ENCODE measurements at places on chromosomes 3 and 15. TPM values are rescaled to one million over a fixed set of nuclear protein-coding genes. Genes with fewer than 3 reads are reported as not detected.

DNA sequence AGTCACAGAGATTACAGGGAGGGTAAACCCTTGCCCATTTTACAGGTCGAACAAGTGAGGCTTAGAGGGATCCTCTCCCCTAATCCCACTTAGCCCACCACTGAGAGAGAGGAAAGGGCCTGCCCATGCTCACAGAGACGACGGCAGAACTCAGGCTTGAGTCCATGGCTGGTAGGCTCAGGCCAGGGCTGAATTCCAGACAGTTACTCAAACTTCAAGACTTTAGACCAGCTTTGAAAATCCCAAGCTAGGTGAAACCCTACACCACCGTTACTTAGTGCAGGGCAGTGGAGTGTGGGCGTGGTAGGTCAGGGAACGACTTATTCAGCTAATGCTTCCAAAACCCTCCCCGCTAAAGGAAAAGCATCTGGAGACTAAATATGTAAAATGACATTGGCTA, 16.4 kb downstream of the GRIP2 start:
- no peak for DNase-seq

GRCh38 chr3:89246326-89246725, 138.9 kb downstream of the EPHA3 start:
- DNase-seq = no peak

Gene PLOD2
- total RNA-seq = 208 TPM

Gene MYZAP
- 1.9 TPM for total RNA-seq

Gene OR5K2
- total RNA-seq = not detected
